Activated CD4-positive, alpha-beta T cell treated with anti-CD3 and anti-CD28 coated beads for 36 hours (primary cell): ENCODE measurements at places on chromosomes 3 and 15. TPM values are rescaled to one million over a fixed set of nuclear protein-coding genes. Genes with fewer than 3 reads are reported as not detected.
A peak's percentile ranks its signal among the peaks of the same experiment; 100 is the strongest.

- DNase-seq, result no peak
Measured at GRCh38 chr3:193214445-193214844, 26.6 kb upstream of the PLAAT1 start.

DNA sequence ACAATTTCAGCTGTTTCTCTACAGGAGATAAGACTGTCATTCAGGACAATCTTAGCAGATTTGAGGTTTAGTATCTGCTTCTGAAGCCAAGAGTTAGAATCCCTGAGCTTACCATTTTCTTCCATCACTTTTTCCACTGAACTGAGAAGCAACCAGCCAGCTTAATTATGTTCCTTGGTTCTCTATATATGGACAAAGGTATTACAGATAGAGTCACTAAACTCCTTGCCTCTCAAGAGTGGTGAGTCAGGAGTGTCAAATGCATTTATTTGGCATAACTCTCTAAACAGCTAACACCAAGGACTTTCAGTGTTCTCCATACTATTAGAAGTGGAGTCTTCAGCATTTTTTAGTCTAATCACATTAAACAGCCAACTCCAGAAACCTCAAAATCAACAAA, 239.3 kb downstream of the ALCAM start:
- DNase-seq, result no peak

DNA sequence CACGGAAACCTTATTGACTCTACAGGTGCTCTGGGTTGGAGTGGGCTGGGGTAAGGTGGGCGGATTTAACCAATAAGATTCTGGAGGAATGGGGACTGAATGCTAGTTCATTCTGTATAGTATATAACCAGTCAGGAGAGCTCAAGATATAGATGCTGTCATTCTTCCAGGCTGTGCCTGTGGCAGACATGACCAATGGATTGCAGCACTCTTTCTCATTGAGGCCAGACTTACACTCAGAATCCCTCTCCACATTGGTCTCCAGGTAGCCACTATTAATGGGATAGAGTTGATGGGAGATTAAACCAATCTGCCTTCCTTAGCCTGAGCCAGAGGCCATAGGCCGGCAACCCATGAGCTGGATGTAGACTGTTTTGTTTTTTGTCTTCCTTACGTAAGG, 82.8 kb upstream of the MEF2A start:
- no peak for DNase-seq

DNA sequence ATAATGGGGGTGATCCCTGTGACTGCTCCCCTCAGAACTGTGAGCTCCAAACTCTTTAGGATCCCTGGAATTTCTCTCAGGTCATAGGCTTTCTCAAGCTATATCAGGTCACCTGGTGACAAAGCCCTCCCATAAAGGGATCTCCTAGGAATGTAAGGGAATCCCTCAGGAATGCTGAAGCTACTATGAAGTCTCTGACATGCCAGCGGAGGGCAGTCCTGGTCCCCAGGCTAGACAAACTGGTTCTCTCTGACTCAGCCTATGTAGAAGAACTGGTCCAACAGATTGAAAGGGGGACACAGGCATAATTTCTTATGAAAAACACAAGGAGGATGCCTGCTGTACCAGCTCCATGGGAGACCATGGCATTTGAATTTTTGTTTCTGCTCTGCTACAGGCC, 6.7 kb downstream of the LPCAT4 start:
- no peak for DNase-seq

DNA sequence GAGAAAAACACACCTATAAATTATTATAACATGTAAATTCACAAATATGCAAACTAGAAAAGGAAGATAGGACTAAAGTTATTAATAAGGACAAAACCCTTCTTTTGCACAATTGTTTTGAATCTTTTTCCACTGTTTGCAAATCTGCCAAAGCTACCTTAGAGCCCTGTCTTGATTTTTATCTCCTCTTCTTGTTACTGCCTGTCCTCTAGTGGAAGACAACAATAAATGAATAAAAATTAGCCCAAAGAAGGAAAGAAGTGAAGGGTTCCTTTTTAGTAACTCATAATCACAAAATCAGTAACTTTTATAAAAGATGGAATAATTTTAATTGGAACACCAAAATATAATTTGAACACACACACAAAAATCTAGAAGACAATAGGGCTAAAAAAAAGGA, 2.7 kb downstream of the CD200R1 start:
- DNase-seq, result no peak

- no peak for DNase-seq
Measured at GRCh38 chr3:45486926-45487325, 98.5 kb downstream of the LARS2 start.

DNA sequence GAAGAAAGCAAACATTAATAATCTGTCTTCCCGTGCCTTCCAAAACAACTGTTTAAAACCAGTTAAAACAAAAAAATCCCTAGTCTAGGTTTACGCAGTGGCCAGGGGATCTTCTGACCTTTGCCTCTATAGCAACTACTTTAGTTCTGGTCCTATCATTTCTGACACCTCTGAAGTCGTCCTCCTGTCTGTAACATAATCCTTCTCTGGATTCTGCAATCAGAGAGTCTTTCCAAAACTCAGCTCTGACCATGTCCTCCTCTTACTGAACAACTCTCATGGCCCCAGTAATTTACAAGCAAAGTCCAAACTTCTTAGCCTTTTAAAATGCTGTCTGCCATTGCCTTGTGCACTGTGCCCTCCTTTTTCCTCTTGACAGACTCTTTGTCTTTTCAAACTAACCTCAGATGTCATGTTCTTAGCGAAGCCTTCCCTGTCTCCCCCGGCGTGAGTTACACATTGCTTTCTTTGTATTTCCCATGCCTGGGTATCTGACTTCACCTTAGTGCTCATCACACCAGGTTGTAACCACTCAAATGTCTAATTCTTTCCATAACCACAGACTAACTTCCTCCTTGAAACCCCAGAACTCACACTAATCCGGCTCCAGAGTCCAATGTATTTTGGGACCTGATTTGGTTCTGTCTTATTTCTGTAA, 105.2 kb upstream of the BNIP2 start:
- peak; percentile 31 for DNase-seq

- DNase-seq, result no peak
Measured at GRCh38 chr15:67843092-67843501, 3.3 kb upstream of the RNU6-1 start.

DNA sequence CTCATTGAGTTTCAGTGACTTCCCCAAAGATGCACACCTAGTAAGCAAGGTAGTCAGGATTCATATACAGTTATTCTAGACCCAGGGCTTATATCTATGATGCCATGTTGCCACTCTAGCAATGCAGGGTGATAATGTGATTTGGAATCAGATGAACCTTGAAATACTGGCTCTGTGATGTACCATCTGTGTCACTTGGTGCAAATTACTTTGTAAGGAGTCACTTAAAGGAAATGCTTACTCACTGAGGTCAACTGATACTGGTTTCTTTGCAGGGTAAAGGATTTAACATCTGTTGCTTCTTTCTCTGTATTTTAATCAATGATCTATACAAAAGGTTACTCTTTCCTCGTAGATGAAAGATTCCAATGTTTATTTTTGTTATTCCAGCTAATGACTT, 10.8 kb downstream of the ASB14 start:
- DNase-seq, result no peak

GRCh38 chr3:22922317-22922716, 280.8 kb upstream of the UBE2E2 start:
- no peak for DNase-seq

- no peak for DNase-seq
Measured at GRCh38 chr15:27894645-27895044, 204.5 kb downstream of the OCA2 start.

- DNase-seq, result no peak
Measured at GRCh38 chr15:89395996-89396395, 61.4 kb upstream of the POLG start.

DNA sequence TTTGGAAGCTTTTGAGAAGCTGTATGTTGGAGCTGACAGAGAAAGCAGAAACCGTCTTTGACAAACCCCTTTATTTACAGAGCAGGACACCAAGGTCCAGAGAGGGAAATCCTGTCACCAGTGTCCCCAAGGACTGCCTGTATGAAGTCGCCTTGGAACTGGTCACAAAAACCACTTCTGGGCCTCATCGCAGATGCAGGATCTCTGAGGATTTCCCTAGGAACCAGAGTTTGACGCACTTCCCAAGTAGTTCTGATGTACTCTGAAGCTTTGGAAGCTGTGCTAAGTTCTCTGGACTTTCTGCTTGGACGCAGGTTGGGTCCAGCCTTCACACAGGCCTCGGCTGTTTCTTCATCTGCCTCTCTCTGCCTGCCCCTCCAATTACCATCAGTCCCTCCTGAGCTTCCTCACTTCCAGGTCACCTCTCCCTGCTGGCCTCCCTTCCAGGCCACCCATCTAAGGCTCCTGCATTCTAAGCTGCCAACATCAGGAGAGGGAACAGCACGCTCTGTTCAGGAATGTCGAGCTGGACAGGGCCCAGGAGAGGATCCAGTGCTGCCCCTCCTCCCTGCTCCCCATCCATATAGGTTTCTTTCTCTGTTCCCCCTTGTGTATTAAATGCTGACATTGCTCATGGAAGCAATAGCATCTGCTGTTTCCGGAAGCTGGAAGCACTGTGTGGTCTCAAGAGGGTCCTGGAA, 270.8 kb downstream of the OPA1 start:
- DNase-seq, result no peak

GRCh38 chr3:31125413-31126020, 231.1 kb upstream of the GADL1 start:
- no peak for DNase-seq

GRCh38 chr3:159732172-159733111, 256.2 kb upstream of the IL12A start:
- no peak for DNase-seq

DNA sequence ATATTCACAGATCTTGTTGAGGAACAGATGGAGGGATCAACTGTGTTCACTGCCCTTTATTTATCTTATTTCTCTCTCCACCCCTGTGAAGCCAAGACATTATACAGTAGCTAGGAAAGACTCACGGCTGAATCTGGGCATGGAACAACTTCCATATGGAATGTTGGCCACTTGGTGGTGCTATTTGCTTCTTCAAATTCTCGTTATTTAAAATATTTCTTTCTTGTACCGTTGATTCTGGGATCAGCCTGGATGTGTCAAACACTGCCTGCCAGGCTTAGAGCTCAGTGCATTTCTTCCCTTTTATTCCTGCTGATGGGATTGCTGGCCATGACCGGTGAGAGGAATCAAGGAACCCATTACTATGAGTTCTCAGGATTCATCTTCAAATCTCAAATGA, 17.5 kb upstream of the GASK1A start:
- DNase-seq, result peak; percentile 31

GRCh38 chr15:22903427-22903826, 65.0 kb downstream of the NIPA2 start:
- DNase-seq, result no peak

- DNase-seq, result no peak
Measured at GRCh38 chr15:93298901-93299300, 209.9 kb upstream of the RGMA start.

DNA sequence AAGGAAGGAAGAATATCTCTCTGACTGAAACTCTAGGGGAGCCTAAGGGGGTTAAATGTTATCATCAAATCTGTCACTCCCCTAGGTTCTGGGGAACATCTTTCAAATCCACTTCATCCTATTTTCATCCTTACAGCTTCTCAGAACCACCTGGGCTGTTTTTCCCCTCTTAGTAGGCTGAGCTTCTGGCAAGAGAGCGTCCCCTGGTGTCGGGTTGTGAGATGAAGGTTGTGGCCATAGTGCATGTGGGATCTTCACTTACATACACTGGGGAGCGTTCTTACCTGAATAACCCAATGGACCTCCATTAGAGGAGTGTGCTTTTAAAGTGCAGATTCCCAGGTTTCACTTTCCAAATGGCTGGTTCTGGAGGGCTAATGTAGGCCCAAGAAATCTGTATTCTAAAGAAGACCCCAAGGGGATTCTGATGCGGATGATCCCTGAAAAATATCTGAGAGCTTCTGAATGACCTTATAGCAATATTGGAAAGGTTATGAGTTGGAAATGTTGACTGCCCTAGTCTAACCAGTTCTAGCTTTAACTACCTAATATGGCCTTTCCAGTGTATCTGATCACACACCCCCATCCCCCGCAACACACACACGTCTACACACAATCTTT, 663.7 kb downstream of the AGBL1 start:
- peak; percentile 77 for DNase-seq

- peak; percentile 33 for DNase-seq
Measured at GRCh38 chr3:19029837-19030521, 118.3 kb upstream of the KCNH8 start.

DNA sequence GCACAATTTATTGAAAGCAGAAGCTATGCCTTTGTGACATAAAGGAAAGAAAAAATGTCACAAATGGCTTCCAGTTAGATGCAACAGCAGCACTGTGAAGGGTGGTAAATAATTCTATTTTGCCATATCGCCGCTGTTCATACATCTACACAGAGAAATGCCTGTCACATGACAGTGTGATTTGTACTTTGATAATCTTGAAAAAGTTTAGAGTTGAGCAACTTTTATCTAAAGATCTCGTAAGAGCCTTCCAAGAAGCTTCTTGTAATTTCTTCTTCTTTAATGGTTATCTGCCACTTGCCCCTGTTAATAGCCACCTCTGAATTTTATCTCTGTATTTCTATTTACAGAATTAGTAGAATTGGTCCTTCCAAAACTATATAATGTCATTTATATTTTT, 192.3 kb downstream of the ATP8B4 start:
- DNase-seq, result no peak

DNA sequence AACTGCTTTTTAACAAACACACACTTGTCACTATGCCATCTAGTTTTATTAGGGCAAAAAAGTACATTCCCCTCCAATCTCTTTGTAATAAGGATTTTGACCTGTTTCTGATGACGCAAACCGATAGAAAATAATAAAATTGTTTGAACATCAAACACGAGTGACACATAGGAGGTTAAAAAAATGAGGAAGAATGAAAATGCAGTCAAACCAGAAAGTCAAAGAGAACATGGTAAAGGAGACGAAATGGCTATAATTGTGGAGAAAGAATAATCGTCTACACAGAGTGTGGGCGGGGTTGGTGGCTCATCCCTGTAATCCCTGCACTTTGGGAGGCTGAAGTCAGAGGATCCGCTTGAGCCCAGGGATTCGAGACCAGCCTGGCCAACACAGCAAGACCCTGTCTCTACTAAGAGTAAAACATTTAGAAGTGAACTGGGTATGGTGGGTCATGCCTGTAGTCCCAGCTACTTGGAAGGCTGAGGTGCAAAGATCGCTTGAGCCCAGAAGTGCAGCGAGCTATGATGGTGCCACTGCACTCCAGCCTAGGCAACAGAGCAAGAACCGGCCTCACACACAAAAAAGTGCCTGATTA, 83.2 kb downstream of the MEIS2 start:
- no peak for DNase-seq

DNA sequence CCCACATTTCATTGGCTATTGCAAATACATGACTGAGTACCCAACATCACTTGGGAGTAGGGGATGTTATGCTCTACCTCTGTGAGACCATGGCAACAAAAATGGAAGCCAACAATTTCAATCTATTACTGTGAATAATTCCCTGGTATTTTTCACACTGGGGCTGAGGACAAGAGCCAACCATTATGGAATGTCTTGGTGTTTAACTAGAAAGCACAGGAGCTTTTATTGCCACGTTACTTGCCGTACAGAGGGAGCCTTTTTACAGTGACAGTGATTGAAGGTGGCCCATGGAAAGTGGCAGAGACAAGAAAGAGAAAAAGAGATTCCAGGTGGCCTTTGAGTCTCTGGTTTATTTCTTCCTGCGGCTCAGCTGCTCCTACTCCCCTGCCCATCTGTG, 105.7 kb upstream of the TBC1D5 start:
- DNase-seq, result no peak

The APOD gene
- total RNA-seq, result not detected

The MESP2 gene
- 0.30 TPM for total RNA-seq

The HRH1 gene
- total RNA-seq, result 0.98 TPM

The RTP3 gene
- total RNA-seq, result not detected

The FBN1 gene
- total RNA-seq, result 0.59 TPM

The CTDSPL2 gene
- total RNA-seq, result 107 TPM

The C15orf40 gene
- 20.2 TPM for total RNA-seq

The DAG1 gene
- total RNA-seq, result 9.2 TPM

The GAP43 gene
- total RNA-seq, result not detected

The CERS3 gene
- total RNA-seq, result 0.41 TPM
